ENCODE measurements at places on chromosomes 11 and 22.

GRCh38 chr11:12592283-12592682, 81.9 kb upstream of the TEAD1 start:
- no peak for DNase-seq

- no peak for DNase-seq
These were observed 3.1 kb downstream of the CSNK2A3 start for GRCh38 chr11:11349870-11350337.

GRCh38 chr22:33920197-33920540, at the start of gene LARGE1:
TSS of gene LARGE1 (minus strand) at chr22:33920476.
- no peak for DNase-seq

- no peak for DNase-seq
These were observed 81.6 kb downstream of the MED15 start for GRCh38 chr22:20588843-20589581.

DNA sequence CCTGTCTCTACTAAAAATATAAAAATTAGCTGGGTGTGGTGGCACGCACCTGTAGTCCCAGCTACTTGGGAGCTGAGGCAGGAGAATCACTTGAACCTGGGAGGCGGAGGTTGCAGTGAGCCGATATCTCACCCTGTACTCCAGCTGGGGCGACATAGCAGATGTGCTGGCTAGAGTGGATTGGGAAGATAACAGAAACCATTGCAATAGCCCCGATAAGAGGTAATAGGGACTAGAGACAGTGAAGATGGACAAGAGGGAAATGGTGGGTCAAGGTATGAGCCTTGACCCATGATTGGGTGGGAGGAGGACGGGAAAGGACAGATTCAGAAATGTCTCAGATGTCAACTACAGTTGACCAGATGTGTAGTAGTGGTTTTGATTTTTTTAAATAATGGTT, 6.1 kb downstream of the SWAP70 start:
- no peak for DNase-seq

GRCh38 chr11:1223346-1224110, 662 bp downstream of the MUC5B start:
- DNase-seq = no peak

DNA sequence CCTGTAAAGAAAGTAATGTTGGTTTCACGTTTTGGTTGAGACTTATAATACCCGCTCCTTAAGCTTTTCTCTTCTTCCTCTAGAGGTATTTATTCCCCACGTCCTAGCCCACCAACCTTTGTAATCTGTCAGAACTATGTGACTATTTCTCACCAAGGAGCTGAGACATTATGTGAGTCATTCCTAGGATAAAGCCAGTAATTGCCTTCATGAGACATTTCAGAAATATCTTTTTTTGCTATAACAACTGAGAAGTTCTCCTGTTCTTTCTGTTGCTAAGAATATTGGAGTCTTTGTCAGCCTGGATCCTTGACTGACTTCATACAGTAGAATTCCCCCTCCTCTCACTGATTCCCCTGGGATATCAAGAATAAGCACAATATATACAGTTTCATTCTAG, 1497.0 kb upstream of the TENM4 start:
- DNase-seq = no peak
